ENCODE measurements at places on chromosomes 13 and 19.
A peak's percentile ranks its signal among the peaks of the same experiment; 100 is the strongest.

DNA sequence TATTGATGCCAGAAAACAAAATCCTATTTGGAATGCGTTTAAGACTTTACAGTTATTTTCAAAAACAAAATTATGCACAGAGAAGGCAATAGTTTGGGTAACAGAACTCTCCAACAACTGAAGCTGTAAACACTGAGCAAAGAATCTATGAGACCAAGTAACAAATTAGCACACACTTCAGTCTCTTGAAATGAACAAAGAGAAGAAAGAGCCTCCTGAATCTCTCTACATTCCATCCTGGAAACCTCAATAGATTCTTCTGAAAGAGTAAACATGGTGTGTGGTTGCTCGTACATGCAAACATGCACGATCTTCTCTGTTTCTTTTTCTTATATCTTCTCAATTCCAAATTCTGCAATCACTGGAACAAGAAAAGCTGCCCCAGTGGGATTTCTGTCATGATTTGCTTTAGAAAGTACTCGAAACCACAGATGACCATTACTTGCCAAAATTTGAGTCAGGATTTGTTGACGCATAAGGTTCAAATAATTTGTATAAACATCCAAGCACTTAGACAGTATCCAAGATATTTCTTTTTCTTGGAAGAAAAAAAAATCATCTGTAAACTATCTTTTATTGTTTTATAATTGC is 137.9 kb upstream of the DACH1 start:
- no peak for DNase-seq

- no peak for DNase-seq
Measured at GRCh38 chr19:18168673-18169381, 4.8 kb upstream of the IFI30 start.

- no peak for DNase-seq
Measured at GRCh38 chr13:46211116-46211482, 629 bp upstream of the LRRC63 start.

GRCh38 chr13:28650284-28650683 is 8.6 kb upstream of the POMP start:
- no peak for DNase-seq

GRCh38 chr13:80389073-80390038 is 48.4 kb upstream of the SPRY2 start:
- DNase-seq = no peak

DNA sequence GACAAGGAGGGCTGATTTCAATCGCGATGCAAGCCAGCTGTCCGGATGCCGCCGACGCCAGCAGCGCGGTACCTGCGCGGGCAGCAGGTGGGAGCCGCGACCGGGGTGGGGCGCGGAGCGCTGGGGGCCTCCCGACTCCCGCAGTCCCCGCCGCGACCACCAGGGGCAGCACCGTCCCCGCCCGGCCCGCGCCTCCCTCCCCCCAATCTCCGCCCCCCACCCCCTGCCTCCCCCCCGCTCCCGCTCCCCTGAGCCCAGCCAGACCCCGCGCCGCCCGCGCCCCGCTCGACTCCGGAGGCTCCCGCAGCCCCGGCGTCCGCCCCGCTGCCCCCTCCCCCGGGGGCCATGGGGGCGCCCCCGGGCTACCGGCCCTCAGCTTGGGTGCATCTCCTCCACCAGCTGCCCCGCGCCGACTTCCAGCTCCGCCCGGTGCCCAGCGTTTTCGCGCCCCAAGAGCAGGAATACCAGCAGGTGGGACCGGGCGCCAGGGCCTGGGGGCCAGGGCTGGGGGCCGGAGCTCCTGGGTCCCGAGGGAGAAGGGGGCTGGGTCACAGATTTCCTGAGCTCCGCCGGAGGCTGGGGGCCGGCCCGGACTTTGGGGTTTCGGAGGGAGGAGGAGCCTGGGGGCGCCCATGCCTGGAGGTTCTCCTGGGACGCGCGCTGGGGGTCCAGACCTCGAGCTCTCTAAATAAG is at the start of gene TTYH1:
TSS of gene TTYH1 (plus strand) at position 257 of the 693 bp plus-strand sequence. CDS start at position 346, 89 bp downstream.
- DNase-seq = no peak

DNA sequence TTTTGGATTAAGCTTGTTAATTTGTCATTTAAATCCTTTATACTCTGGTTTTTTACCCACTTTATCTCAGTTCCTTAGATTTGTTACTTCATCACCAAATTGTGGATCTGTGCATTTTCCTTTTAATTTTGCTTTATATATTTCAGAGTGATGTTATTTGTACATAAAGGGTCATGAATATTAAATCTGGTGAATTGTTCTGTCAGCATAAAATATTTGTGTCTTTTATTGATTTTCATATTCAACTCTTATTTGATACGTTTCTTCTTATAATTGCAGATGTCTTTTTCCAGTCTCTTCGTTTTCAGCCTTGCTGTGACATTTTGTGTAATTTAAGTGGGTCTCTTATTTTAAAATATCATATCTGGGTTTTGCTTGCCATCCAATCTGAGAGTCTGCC is 4.7 kb downstream of the SETDB2 start:
- DNase-seq = no peak

GRCh38 chr19:6590258-6590826 is 608 bp downstream of the CD70 start:
- no peak for DNase-seq

GRCh38 chr13:74168263-74168675 is 34.1 kb upstream of the KLF12 start:
- DNase-seq = no peak

DNA sequence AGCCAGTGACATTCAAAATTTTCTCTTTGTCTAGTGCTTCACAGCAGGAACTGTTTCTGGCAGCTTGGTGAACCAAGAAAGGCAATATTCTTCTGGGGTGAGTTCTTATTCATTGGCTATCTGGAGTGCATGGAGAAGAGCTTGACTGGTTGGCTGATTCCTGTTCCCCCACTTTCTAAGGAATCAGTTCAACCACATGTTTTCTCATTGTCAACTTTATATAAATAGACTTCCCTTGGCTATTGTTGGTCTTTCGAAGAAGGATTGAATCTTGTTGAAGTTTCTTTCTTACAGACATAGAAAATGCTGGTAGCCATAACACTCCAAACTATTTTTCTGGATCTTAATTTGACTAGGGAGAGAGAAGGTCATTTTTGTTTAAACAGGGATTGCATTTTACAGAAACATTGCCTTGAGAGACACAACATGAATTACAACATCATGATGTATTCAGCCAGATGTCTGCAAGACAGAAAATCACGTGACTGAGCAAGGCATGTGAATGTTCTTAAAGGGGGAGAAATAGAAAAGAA is 85.2 kb downstream of the EDNRB start:
- DNase-seq = no peak

DNA sequence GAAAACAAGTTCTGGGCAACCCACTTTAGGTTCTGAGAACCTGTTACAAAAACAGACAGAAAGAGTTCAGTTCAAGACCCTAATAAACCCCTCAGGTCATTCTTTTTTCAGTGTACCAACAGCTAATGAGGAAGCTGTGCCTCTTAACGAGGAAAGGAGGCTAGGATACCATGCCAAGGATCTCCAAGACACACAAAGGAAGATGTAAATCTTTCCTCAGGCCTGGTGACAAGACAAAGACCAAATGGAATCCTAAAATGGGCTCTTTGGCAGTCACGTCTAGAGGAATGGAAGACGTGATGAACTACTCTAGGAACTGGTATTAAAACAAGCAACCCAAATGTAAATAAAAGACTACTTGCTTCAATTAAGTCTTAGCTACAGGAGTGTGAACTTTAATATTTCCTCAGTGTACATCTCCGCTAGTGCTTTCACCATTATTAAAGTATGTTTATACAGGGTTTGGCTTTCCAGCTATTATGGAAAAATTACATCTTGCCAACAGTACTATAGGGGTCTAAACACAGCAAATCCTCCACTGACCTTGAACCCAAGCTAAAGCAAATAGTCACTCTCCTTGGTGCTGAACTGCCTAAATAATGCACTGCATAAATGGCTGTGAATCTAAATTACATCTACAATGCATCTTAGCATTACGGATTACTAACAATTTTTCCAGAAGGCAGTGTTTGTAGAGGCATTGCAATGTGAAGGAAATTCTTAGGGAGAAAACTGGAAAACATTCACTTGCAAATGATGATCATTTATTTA is 42.3 kb downstream of the ENOX1 start:
- DNase-seq = no peak

GRCh38 chr13:41049480-41050440 is 11.5 kb upstream of the WBP4 start:
- no peak for DNase-seq

DNA sequence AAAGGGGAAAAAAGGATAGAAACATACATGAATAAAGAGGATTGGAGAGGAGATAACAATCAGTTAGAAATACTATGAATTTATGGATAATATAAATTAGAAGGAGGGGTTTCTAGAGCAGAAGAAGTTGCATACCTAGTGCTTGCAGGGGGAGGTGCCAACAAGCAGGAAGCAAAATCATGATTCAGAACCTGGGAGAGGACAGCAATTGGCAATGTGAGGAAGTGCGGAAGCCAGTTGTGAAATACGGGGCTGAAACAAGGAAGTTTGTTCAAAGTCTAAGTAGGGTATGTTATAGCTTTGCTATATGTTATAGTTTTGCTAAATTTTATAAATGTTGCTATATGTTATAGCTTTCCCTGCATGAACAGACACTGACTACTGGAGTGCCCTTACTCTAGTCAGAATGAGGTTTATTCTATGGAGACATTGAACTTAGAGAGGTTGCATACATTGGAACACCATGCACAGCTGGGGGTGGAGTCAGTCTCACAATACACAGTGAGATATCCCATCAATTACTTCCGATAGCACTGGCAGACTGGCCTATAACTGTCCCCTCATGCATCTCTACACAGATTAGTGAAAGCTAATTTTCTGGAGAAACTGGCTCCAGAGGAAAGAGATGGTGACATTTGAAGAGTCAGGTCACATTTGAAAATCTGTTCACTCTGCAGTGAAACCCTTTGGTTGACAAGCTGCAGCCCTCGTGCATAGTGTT is 92.1 kb downstream of the GPC6 start:
- DNase-seq = no peak

DNA sequence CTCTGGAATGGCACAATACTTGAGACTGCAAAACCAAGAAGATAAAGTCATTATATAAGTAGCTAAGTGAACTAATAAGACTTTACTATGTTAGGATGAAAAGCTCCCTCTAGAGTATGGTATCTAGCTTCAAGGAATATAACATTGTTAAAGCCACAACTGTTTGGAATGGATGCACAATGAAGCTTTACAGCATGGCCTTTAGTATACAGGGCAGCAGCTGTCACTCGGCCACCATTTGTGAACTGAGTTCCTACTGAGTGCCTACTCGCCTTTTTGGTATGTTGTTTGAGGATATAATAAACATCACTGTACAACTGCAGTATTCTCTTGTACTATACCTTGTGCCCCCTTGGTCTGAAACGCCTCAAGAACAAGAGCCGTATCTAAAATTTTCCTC is 6.8 kb downstream of the ALG5 start:
- no peak for DNase-seq

- no peak for DNase-seq
Measured at GRCh38 chr13:71210861-71211260, 656.1 kb downstream of the DACH1 start.

GRCh38 chr19:33950091-33950750 is 153.6 kb downstream of the KCTD15 start:
- no peak for DNase-seq

GRCh38 chr19:8461376-8461775 is 16.6 kb downstream of the HNRNPM start:
- no peak for DNase-seq

DNA sequence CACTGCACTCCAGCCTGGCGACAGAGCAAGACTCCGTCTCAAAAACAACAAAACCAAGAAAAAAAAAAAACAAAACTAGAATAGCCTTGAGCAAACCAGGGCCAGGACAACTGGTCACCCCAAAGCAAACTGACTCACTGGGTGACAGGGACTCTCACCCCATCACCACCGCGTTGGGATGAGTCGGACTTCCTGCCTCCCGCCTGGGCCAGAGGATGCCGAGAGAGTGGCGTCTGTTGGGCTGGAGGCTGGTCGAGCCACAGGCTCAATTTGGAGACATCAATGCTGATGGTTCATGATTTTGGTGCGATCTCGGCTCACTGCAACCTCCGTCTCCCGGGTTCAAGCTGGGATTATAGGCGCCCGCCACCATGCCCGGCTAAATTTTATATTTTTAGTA is 11.6 kb downstream of the TMPRSS9 start:
- DNase-seq = no peak

- no peak for DNase-seq
Measured at GRCh38 chr19:2805261-2805900, 14.3 kb upstream of the ZNF554 start.

- no peak for DNase-seq
Measured at GRCh38 chr13:23463661-23464060, 30.2 kb upstream of the SACS start.

- no peak for DNase-seq
Measured at GRCh38 chr13:68030152-68030809, 800.1 kb upstream of the PCDH9 start.

GRCh38 chr13:27810009-27810408 is 17.7 kb downstream of the GSX1 start:
- no peak for DNase-seq

DNA sequence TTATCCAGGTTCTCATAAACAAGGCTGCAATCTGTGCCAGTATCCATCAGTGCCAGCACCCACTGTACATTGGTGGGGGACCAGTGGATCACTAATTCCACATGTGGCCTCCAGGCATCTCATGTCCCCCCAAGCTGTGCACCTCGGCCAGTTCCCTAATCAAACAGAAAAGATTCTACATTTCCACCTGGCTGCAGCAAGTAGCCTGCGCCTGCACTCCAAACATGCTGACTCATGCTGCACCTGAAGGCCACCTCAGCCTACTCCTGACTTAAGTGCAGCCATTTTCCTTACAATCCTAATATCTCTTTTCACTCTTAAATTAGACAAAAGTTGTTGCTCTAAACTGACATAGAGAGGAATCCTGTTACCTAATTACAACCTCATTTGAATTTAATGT is 729.4 kb upstream of the MIR17HG start:
- DNase-seq = no peak

GRCh38 chr19:34662919-34663318 is 14.0 kb downstream of the SCGB2B2 start:
- peak; percentile 69 for DNase-seq

GRCh38 chr13:52885141-52885540 is 36.7 kb upstream of the PCDH8 start:
- no peak for DNase-seq

DNA sequence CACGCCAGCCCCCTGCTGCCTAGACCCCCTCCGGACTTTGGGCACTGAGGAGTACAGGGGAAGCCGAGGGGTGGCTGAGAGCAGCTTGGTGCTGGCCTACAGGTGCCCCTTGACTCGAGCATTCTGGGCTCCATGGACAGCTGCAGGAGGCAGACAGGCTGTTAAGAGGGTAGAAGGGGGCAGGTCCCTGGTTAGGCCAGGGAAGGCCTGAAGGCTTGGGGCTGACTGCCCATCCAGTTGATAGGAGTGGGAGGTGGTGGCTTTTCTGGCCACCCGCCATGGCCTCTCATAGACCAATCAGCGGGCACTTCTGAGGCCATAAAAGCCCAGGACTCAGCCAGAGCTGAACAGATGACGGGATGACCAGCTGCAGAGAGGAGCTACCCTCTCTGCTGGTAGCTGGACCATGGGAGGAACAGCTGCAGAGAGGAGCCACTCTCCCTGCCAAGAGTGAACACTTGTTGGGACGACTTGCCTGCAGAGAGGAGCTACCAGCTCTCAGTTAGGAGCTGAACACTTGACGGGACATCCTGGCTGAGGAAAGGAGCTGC is 10.7 kb upstream of the SUPT20H start:
- DNase-seq = no peak
